Fibroblast of skin of abdomen (primary cell): ENCODE measurements at places on chromosomes 7 and 10.

GRCh38 chr7:7953806-7954205, 14.8 kb upstream of the GLCCI1 start:
- peak; percentile 80 for DNase-seq

DNA sequence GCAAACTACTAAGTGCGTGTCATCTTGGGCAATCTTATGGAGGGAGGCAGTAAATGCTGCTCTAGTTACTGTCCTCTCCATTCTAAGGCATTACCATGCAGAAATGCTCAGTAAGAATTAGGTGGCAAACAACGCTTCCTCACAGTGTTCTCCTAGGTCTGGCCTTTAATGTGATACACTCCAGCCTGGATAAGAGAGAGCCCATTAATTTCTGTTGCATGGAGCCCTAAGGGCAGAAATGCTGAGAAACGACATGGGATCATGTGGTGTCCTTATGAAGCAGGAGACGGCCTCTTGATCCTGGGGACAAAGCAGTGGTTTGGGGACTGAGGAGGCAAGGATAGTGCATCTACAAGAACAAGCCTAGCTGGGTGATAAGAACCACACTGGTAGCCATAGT, 44.0 kb downstream of the SLC25A13 start:
- DNase-seq: no peak

- no peak for DNase-seq
Observed at GRCh38 chr10:69710008-69710888, 80.2 kb downstream of the FAM241B start.

DNA sequence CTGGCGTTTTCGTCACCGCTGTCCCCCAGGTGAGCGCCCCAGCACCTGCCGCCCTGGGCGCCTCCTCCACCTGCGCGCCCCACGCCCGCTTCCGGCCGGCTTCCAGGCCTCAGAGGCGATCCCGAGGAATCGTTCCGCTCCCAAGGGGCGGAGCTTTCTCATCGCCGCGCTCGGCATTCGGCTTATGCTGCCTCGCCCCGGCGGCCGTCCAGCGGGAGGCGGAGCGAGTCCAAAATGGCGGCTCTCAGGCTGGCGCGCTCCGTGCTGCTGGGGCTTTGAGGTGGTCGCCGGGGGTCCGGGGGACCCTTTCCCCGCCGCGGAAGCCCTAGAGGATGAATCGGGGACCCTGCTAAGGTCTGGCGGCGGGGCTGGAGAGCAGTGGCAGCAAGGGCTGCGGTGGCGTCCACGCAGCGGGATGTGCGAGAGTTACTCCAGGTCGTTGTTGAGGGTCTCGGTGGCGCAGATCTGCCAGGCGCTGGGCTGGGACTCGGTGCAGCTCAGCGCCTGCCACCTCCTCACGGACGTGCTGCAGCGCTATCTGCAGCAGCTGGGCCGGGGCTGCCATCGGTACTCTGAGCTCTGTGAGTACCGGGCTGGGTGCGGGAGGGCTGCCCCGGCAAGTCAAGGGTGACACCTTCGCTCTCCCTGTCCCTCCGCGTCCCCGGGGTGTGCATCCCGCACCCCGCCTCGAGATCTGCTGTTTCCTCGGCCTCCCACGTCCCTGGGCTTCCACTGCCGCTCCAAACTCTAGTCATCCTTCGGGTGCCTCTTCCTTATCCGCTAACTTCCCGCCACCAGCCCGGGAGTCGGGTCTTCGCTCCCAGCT, at the start of gene TAF3:
Gene TAF3 (plus strand): TSS at position 211 of the 826 bp plus-strand sequence. CDS start 205 bp downstream, at position 416.
- DNase-seq: peak; percentile 83

DNA sequence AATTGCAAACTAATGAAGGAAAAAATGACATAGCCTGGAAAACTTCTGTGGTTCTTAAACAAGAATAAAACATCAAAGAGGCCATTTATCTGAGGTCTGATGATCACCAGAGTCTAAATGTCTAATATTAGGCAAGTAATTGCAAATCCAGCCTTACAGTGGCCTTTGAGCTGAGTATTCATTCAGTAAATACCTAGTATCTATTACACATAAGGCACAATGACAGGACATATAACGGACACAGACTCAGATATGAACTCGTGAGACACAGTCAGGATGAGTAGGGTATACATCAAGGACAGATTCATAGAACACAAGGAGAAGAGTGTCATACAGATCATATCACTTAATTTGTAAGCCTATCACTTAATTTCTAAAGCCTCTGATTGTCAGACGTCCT, 16.8 kb downstream of the GPAM start:
- no peak for DNase-seq

GRCh38 chr7:87445897-87446296, 29.6 kb downstream of the ABCB4 start:
- no peak for DNase-seq

DNA sequence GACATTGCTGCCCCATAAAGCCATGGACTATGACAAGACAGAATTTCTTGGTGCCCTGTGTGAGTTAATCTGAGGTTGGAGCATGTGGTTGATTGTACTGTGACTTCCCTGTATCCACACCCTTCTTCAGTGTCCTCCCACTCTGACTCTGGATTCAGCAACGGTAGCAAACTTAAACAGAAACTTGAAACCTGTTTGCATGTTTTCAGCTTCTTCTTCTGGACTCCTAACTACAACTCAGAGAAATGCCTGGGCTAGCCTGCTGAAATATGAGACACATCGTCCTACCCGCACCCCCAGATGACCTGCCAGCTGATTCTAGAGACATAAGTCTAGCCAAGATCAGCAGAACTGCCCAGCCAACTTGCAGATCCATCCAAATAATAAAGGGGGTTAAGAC, 78.4 kb downstream of the IPMK start:
- DNase-seq: no peak

DNA sequence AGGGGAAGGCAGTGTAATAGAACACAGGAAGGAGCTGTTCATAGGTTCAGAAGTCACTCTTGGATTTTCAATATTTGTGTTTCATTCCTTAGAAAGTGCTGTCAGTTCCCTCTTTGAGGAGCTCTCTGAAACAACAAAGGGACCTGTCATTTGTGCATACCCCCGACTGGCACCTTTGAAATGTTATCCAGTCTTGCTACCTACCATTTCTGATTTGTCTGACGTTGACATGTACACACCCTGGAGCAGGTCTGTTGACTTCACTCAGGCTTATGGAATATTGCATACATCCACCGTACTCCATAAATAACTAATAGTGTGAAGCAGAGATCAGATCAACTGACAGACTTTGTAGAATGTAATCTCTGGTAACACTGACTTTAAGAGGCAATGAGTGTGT, 189.8 kb downstream of the DPP6 start:
- no peak for DNase-seq

- peak; percentile 66 for DNase-seq
Observed at GRCh38 chr10:31315453-31315852, 3.6 kb upstream of the ZEB1 start.

DNA sequence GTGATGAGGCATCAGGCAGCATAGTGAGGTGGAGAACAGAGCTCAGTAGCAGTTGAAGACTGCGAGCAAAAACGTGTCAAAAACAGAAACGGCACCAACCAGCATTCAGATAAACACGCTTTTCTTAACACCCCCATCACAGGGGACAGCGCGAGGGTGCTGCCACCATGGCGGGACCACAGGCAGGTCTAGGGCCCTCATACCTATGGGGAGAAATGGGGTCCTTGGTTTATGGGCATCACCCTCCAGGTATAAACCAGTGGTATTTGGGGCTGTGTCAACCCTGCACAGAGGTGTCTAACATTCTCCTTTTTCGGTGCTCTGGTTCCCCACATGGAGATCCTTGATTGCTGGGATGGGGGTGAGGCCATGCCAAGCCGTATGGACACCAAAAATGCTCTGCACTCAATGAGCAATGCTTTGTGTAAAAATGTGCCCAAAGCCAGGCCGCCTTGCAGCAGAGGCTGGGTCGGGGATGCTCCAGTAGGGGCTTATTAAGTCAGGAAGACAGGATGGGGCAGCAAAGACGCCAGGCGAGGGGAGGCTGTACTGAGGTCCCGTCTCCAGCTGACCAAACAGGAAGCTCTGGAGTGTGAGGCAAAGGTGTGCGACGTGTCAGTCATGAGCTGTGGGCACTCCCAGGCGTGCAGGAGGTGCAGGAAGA, 191.5 kb downstream of the WDR37 start:
- DNase-seq: no peak

DNA sequence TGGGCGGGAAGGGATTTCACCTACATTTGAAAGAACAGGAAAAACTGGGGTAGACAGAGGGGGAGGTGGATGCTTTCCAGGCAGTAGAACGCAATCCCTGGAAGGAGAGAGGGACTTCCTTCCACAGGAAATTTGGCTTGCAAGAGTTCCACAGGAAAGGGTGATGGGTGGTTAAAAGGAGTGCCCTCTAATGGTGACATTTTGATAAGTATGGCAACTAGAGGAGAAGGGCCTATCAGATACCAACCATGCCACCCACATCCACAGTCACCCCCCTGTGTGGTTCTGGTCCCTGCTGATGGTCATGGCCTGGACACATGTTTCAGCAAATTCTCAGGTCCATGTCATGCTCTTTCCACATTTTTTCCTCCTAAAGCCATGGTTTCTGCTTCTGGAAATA, 27.1 kb upstream of the COL13A1 start:
- DNase-seq: no peak

DNA sequence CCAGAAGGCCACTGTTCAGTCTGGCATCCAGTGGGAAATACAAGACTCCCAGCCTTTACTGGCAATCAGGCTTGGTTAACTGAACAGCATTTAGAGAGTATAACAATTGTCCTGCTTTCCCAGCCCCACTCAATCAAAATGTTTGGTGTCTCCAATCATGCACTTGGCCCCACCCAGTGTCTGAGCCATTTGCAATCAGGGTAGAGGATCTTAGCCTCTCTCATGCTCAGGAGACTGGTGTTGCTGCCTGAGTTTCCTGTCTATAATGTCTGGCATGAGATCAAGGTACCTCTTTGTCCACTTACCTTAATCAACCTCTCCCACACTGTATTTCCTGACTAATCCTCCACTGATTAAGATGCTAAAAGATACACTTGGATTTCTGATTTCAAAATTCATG, 290.2 kb upstream of the GHITM start:
- DNase-seq: no peak

GRCh38 chr10:78474743-78475142, 441.1 kb downstream of the RPS24 start:
- DNase-seq: no peak

- DNase-seq: peak; percentile 87
Observed at GRCh38 chr7:116403265-116403664, 96.3 kb upstream of the CAV2 start.

DNA sequence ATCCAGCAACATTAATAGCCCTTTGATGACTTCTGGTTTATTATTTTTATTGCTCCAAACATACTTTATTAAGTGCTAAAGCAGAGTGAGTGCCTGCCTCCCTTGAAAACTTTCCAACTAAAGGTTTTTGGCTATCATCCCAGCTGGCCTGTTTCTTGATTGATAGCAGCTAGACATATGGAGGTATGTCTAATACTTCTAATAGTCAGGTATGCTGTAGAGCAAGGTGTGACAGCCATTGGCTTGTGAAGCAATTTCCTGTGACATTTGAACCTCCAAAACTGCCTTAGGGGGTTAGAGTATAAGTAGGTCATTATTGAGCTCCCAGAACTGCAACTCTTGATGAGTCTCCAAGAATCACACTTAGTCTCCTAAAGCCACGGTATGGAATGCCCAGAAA, 55.8 kb downstream of the LOXL4 start:
- DNase-seq: no peak

DNA sequence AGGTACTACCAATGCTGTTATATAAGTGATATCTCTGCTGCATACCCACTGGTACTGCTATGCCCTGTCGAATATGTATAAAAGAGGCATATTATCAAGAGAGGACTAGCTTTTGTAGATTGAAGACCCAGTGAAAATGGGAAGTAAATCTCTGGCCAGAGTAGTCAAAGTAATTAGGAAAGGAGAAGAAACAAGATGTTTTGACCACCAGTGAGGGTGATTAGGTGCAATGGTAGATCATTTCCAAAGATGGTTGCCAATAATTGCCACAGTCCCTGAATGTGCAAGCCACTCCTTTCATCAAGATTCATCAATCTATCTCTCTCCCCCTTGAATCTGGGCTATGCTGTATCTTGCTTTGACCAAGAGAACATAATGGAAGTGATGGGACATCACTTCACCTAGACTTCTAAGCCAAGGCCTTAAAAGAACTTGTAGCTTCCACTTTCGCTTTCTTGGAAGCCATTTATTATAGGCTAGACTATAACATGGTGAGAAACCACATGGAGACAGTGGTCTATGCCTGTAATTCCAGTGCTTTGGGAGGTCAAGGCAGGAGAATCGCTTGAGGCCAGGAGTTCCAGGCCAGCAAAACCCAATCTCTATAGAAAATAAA, 52.6 kb upstream of the ST8SIA6 start:
- no peak for DNase-seq

DNA sequence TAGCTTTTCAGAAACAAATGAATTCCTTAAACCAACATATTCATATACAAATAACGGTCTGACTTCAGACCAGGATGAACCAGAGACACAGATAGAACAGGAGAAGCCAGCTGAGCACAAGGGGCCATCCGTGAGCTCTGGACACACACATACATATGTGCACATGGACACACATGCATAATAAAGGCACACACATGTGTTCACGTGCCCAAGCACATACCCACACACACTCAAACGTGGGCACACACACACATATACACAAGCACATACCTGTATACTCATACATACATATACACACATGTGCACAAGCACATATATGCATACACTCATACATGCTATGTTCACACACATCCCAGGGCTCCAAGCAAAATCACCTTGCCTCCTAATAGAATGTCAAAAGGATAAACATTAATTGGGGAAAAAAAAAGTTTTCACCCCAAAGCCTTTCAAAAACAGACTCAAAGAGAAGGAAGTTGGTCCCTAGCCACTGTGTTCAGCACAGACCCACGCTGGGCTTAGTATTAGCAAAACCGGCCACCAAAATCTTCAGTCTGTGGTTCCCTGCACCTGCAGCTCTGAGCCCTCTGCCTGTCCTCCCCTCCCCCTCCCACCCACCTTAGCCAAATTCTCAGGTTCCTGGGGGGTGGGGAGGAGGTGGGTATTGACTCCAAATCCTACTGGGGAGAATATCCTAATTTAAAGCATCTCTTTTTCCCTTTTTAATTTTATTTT, 100.4 kb upstream of the MACROH2A2 start:
- no peak for DNase-seq

DNA sequence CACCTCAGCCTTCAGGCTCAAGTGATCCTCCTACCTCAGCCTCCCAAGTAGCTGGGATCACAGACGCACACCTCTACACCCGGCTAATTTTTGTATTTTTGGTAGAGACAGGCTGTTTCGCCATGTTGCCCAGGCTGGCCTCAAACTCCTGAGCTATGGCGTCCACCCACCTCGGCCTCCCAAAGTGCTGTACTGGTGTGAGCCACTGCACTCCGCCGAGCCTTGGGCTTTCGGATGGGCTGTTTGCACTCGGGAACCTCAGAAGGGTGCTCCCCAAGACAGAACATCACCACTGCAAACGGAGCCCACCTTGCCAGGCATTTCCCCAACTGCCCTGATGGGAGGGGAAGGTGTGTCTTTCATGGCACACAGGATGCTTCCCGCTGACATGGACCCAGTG, 27.3 kb downstream of the TMEM120A start:
- no peak for DNase-seq

- DNase-seq: peak; percentile 51
Observed at GRCh38 chr7:104231054-104232046, 23.5 kb upstream of the ORC5 start.

GRCh38 chr10:103820101-103821062, 35.0 kb downstream of the SH3PXD2A start:
- DNase-seq: peak; percentile 68

- no peak for DNase-seq
Observed at GRCh38 chr7:30625283-30625682, 30.6 kb downstream of the GARS1 start.
